ENCODE measurements at places on chromosomes 6 and 20.

DNA sequence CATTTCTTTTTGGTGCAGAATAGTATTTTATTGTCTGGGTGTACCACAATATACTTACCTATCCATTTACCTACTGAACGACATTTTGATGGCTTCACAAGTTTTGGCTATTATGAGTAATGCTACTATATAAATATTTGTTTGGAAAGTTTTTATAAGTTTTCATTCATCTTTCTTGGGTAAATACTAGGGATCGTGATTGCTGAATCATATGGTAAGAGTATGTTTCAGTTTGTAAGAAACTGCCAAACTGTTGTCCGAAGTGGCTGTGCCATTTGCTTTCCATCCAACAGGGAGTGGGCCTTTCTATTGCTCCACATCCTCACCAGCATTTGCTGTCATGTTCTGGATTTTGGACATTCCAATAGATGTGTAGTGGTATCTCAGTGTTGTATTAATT lies 104.2 kb downstream of the CDYL start:
- DNase-seq, result no peak

DNA sequence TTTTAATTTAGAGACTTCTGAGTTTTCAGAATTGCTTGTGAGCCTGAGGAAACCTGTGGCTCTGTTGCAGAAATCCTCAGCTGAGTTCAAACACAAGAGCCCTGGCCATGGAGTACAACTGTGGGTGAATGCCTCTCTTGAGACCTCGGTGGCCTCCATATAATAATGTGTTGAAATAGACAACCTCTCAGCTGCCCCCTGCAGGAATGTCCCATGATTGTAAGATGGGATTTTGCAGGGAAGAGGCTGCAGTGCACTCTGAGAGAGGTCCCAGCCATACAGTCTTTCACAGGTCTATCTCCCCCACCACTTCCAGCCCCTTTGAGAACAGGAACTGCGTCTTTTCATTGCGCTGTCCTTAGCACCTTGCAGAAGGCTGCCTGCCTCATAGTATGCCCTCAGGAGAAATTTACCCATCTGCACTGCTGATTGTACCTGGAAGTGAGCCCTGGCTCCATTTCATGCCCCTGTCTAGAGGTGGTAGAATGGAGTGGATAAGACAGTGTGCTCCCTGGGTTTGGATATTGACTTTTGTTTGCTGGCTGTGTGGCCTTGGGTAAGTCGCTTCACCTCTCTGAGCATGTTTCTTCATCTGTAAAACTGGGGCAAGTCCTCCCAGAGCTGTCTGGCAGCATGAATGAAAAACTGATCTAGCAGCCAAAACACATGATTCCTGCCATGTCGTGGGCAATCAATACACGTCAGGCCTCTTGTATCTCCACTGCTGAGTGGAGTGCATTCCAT lies 16.8 kb upstream of the CDH22 start:
- DNase-seq, result peak; percentile 36

- no peak for DNase-seq
These were observed 158.0 kb upstream of the TCF21 start for GRCh38 chr6:133730881-133731280.

DNA sequence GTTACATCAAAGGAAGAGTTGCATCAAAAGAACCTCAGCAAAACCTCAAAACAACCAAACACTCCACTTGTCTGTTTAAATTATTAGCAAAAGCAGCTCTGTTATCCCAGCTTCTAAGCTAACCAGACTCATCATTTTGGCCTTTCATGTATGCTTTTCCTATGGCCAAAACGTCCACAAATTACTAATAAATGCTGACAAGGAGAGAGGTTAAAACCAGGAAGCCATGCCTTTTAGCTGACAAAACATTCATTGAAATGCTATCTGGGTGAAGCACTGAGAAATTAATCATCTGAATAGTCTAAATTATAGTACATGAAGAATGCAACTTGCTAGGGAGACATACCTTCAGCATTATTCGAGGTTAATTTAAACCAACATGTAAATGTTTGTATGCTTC lies 80.6 kb downstream of the LAMA2 start:
- no peak for DNase-seq

GRCh38 chr20:19465536-19465935 lies 253.1 kb downstream of the SLC24A3 start:
- DNase-seq, result peak; percentile 83

DNA sequence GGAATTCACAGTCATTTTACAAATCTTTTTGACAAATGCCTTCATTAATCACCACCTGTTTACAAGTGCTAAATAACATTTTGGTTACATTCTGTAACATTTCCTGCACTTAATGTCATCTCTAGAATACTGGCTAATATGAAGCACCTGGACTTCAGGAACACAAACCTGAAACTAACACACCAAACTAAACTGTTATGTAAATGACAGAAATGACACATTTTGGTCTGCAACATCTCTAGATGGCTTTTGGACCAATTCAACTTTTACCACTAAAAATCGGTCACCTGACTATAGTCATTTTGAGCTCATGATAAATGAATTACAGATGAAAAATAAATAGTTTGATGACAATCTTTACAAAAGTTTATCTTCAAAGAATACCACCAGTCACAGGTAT lies 80.6 kb downstream of the ATG5 start:
- DNase-seq, result no peak

- DNase-seq, result peak; percentile 42
These were observed 41.7 kb downstream of the MOCS1 start for GRCh38 chr6:39892490-39893129.

DNA sequence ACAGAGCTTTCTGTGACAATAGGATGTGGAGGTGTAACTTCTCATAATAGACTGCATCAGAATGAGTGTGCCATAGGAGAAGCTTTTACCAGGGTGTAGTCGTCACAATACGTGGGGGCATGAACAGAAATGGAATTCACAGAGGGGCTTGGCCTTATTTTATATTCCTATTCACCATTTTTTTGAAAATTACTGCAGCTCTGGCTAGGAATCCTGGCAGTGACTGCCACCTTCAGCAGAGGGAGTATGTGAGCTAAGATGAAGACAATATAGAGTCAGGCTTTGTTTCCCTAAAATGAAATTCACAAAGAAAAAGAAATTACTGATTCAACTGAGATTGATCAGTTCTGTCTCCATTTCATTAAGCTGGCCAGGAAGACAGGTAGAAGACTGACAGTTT lies 13.9 kb downstream of the TOMM6 start:
- DNase-seq, result peak; percentile 32

- DNase-seq, result no peak
These were observed 268.4 kb downstream of the PLCB1 start for GRCh38 chr20:8400486-8400885.

GRCh38 chr6:166608774-166609173 lies 18.3 kb downstream of the RPS6KA2 start:
- no peak for DNase-seq

DNA sequence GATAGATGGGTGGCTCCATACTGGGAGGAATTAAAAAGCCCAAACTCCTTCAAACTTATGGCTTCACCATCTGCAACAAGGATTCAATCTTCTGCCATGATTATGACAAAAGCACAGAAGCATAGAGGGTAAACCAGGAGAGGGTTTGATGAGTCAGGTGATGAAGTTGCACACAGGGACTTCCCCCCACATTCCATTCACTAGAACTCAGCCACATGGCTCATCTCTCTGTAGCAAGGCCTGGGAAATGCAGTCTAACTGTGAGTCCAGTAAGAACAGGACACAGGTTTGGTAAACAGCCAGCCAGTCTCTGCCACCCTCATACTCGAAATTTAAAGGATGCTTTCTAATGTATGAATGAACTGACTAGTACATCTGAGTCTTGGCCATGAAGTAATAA lies 142.9 kb downstream of the HIVEP2 start:
- DNase-seq, result no peak

DNA sequence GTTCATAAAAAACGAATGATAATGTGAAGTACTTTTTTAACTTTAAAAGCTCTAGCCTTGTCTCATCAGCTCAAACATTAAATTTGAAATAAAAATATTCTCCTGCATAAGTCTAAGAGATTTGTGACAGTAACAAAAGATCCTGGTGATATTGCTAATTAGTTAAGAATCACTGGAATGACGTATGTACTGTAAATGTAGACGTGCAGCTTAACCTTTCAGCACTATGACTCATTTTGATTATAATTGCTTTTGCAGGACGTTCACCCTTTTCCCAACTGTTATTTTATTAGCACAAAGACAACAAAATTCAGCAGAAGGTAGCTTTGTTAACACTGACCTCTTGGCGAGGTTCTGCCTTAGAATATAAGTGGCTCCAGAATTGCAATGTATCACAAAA lies 68.6 kb downstream of the TENT5A start:
- DNase-seq, result no peak

DNA sequence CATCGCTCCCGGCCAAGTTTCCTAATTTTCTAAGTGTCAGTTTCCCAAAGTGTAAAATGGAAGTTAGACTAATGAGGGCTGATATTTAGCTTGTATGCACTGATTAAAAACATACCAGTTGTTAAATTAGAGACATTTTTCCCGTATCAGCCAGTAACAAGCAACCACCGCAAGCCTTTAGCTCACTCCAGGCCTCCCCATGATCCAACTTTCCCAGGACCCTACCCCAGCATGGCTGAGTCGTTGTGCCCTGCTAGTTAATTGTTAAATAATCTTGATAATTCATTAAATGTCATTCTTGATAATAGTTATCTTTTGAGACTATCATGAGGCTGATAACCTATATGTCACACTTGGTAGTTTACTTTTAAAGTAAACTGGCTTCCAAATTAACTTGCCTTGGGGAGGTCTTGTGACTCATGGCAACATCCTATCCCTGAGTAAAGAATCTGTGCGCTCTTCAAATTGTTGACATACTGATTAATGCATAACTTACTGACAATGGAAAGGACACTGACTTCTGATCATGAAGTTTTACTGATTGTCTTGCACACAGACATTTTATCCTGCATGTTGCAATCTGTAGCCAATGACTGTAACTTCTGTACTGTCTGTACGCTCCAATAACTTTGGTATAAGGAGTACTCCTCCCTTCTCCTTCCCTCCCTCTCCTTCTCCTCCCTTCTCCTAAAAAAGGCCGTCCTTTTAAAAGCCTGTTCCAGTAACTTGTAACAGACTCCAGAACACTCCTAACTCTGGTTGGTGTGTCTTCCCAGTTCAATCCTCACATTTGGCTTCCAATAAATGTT lies 6.3 kb upstream of the GTF3C6 start:
- DNase-seq, result no peak

- DNase-seq, result no peak
These were observed 167.1 kb downstream of the PHF3 start for GRCh38 chr6:63802606-63803206.

DNA sequence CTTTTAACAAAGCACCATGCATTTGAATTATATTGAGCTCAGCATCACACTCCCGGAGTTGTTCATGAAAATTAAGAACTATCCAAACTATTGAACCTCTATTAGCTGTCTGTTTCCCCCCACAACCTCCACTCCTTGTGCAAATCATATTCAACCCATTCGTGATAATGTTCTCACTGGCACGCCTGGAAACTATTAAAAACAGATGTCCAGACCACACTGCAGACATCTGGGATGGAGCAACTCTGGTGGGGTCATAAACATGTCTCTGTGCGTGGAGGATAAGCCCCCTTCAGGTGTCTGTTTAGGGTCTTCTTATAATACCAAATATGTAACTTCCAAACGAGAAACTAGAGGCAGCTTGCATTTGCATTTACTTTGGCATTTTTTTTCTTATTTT lies 193.7 kb downstream of the TFAP2A start:
- no peak for DNase-seq

DNA sequence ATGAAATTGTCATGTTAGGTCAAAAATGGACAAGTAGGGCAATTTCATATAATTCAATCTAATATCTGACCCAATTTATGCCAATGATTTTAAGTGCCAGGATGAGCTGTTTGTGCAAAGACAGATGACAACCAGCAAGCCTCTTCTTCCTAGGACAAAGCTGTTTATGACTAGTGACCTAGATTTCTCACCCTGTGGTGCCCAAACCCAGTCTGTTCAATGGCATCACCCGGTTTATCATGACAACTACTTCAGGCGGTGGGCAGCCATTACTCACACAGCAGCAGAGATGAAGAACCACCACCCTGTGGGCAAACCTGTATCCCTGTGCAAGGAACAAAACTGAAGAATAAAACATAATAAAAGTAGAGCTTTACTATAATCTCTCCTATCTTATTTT lies 59.0 kb downstream of the MAP7 start:
- DNase-seq, result no peak

DNA sequence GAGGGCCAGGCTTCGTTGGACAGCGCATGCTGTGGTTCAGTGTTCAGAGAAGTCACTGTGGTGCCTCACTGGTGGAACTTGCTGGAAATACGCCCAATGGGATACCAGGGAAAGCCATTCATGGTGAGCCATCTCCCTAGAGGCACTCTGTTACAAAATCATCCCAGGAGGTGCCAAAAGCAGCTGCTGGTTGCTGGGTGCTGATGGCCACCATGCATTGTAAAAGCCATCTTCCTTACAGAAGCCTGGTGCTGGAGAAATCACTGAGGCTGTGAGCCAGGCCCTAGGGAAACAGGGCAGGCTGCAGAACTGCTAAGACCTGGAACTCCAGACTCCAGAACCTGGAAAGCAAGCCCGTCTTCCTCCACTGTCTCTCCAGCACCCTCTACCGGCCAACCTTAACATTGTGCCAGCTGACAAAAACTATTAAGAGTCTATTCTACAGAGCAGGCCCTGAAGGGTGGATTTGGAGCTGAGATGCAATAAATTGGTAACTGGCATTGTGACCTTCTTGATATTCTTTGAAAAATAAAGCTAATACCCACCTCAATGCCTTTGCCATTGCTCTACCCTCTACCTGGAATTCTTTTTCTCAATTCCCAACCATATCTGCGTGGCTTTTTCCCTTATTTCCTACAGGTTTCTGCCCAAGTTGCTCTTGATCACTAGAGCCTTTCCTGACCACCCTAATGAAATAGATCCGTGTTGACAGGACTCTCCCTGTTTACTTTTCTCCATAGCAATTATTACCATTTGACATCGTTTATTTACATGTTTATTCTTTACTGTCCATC lies 18.5 kb downstream of the SNRPB start:
- peak; percentile 55 for DNase-seq

GRCh38 chr6:135675862-135676261 lies 175.6 kb upstream of the PDE7B start:
- peak; percentile 17 for DNase-seq

DNA sequence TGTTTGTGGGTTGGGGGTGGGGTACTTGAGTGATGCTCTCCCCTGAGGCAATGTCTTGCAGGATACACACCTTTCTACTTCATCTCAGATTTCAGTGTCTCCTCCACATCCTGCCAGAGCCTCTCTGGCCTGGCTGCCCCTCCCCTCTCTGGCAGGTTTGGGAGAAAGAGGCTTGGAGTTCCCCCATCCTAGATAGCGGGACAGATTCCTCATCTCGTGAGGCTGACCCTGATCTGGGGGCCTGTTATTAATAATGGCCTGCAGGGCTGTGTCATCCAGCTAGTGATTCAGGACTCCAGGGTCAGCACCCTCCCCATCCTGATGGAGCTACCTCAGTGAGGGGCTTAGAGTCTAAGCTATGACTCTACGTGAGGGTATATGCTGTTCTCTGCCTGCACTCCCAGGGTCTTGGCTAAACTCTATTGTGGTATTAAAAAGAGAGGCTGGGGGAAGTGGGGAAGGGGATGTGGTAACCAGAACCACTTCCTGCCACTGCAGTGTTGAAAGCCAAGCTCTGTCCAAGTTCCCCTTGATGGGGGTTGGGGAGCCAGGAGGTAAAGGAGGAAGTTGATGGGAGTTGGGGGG lies 3.7 kb upstream of the MMP9 start:
- peak; percentile 86 for DNase-seq

- no peak for DNase-seq
These were observed 537.5 kb downstream of the BTBD3 start for GRCh38 chr20:12455148-12455547.
